ENCODE measurements at places on chromosomes 3 and 15.

DNA sequence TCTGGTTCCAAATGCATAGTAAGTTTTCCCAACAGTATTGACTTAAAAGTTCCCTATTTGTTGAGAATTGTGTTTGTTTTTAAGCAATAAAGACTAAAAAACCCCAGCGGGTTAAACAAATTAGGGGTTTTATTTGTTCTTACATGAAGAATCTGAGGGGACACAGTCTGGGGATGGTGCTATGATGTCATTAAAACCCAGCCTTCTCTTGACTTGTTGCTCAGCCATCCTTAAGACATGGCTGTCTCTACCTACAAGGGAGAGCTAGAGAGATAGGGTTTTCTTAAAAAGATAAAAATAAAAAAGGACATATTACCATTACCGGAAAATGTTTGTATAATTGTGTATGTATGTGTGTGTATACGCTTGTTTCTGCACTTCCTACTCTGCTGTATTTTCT, 11.7 kb upstream of the ARL14 start:
- ATAC-seq = no peak

GRCh38 chr3:13709706-13710105, 160.8 kb downstream of the FBLN2 start:
- no peak for ATAC-seq

DNA sequence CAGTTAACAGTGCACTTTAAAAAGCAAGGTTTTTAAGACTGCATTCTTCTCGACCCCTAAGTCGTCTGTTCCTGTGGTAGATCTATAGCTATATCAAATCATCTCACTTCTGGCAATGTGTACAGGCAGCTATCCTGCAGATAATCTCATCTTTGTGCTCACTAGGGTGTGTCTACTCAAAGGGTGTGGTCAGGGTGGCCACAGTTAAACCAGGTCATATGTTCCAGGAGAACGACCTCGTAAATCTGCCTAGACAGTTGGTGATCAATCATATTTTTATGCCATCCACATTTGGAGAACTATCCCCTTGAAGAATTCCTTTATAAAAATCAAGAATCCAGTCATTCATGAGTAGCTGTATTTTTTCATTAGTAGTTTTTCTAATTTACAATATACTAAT, 3.0 kb downstream of the VEPH1 start:
- peak; percentile 53 for ATAC-seq

DNA sequence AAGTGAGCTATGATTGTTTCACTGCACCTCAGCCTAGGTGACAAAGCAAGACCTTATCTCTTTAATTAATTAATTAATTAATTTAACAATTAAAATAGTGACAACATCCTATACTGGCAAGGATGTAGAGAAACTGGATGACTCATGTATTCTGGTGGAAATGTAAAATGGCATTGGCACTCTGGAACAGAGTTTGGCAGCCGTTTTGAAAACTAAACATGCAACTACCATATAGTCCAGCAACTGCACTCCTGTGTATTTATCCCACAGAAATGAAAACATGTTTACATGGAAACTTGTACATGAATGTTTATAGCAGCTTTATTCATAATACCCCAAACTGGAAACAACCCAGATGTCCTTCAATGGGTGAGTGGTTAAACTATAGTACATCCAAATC, 56.6 kb downstream of the ANP32A start:
- ATAC-seq = no peak

- ATAC-seq = no peak
These were observed 231.3 kb upstream of the SATB1 start for GRCh38 chr3:18656410-18656809.

DNA sequence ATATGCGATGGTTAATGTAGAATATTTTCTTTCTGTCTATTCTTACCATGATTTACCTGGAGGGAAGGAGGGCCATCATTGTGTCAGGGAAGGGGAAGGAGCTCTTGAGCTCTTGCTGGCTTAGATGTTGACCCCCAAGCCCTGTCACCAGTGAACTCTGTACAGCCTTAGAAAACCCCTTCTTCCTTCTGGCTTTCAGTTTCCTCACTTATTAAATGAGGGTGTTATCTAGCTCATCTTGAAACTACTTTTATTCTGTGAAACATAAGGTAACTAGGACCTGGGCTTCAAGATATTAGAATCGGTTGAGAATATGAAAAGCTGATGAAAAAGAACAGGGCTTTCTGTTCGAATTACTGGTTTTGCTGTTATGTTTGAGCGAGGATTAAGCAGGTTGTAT, 25.1 kb upstream of the UTS2B start:
- no peak for ATAC-seq

- ATAC-seq = no peak
These were observed 32.7 kb downstream of the USF3 start for GRCh38 chr3:113663761-113664160.

DNA sequence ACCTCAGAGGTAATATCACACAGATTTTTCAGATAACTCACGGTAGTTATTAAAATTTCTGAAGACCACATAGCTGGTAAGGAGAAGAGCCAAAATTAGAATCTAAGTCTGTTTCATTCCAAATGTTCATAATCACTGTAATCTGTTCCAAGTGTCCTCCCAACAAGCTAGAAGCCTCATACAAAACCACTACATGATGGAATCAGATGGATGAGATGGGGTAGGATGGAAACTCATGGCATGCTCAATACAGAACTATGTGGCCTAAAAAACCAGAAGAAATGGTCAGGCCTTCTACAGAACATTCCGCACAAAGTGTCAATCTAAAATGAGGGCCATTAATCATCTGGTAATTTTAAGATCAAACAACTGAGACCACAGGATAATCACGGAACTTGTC, 91.8 kb downstream of the THBS1 start:
- no peak for ATAC-seq

DNA sequence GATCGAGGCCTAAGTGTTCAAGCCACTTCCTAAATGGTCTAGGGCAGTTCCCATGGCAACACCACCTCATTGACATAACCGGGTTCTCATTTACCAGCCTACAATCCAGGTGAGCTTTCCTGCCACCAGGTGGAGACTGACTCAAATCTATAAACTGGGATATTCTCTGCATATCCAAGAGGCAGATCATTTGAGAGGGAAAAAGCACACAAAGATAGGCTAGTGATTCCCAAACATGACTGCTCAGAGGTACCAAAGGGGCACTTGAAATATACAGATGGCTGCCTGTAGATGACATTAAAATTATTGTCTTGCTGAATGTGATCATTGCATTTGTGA, 141.3 kb upstream of the PROK2 start:
- no peak for ATAC-seq

DNA sequence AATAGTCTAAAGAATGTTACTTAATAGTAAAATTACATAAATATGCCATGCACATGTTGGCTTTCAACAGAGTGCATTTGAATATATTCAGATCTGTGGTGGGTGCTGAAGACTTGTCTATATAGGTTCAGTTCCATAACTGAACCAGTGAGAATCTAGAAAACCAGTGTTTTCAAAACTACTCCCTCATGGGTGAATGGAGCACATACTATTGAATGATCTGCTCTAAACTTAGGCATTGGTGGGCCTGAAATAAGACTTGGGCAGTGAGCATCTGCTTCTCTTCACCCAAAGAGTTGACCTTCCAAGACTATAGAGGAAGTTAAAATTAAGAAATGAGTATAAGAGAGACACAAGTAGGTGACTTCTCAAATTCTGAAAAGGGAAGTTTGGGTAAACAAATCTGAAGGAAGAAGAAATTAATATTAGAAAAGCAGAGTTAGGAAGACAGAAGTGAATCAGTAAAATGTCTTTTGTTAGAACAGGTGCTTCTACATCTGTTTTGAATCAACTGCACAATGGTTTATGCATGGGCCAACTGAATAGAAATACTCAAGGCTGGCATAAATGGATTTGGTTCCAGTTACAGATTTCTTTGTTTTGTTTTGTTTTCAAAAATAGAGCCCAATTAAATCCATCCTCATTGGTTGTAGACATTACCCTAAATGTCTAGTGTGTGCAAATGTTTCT, 19.3 kb downstream of the ALCAM start:
- ATAC-seq = peak; percentile 55

DNA sequence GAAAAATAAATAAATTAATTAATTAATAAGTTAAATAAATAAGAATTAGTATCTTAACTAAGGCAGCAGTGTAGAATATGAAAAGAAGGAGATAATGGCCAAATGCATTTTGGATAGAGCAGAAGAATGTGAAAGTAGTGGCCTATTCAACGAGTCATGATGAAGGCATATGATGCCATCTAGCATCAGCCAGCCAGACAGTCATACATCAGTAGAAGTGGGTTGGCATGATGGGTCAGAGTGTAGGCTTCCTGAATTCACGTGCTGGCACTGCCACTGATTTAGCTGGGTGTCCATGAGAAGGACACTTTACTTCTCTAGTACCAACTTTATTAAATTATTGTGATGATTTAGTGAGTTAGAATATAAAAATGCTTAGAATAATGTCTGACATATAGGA, 256.1 kb upstream of the ARPP21 start:
- ATAC-seq = no peak

DNA sequence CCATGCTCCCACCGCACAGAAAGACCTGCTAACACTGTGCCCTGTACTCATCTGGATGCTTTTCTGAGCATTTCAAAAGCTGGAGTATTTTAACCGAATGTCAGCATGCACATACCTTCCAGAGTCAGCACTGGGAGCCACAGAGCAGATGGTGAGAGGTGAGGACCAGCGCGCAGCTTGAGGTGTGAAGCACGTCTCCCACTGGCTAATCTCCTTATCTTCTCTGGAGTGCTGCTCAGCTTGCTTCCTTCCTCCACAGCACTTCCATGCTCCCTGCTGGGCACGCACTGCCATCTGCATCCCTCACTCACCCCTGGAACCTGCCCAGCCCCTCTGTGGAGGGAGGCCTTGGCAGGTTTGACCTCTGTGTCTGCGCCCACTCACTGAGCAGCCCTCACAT, at the start of gene GNB5:
TSS of gene GNB5 (minus strand) at position 186 of the 400 bp plus-strand sequence. CDS start 6,716 bp downstream, outside the sequence.
- no peak for ATAC-seq

GRCh38 chr3:99774467-99774866, 43.2 kb upstream of the CMSS1 start:
- no peak for ATAC-seq

DNA sequence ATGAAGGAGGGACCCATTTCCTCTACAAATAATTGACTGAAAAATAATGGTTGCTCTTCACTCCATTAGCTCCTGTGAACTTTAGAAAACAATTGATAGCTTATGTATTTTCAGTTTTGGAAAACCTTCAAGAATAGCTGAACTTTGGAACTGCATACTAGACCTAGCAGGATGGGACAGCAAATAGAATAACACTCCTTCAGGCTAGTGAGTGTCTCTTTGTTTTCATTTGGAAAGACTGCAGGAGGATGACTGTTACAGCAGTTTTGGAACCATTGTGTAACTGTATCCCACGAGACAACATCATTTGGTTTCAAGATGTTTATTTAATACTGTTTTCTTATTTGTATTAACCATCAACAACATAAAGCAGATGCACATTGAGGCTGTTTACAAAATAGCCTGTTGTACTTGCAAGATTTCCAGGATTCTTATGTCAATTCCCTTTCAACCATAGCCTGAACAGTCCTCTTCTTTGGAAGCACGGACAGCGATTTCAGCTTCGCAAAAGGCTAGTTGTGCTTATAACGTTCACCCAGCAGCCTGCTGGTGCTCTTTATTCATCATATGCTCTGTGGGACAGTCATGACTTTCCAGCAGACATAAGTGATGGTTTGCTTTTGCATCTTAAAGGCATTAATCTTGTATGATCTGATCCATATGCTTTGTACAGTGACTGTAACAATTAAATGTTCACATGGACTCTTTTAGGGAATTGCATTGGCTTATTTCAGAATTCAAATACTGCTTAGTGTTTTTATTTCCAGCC, 335.5 kb downstream of the IL5RA start:
- peak; percentile 44 for ATAC-seq

DNA sequence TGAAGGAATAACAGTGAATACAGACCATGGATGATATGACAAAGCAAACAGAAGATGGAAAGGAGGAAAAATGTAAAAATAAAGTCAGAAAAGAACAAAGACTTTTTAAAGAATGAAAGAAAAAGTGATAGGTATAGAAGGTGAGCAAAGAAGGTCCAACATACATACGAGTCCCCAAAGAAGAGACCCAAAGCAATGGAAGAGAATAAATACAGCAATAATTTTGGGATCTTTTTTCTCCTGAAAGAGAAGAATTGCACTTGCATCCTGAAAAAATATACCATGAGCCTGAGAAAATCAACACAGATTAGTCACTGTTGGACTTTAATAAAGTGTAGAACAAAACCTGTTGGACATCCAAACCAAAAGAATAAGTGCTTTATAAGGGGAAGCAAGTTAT, 85.3 kb upstream of the SLC6A1 start:
- ATAC-seq = no peak

GRCh38 chr3:121834157-121834670, 646 bp downstream of the IQCB1 start:
- ATAC-seq = no peak

Measured in motor neuron (in vitro differentiated cells).